ENCODE measurements at places on chromosomes 7 and 10. TPM values are rescaled to one million over a fixed set of nuclear protein-coding genes. Genes with fewer than 3 reads are reported as not detected.

C10orf95 gene
- 0.21 TPM for total RNA-seq

SLC18A3 gene
- total RNA-seq: not detected

ZWINT gene
- 85.8 TPM for total RNA-seq

ACHE gene
- total RNA-seq: 10.4 TPM

STMP1 gene
- 29.5 TPM for total RNA-seq

INA gene
- total RNA-seq: 0.08 TPM

C10orf62 gene
- not detected for total RNA-seq

PDE6C gene
- total RNA-seq: not detected

SPDYE18 gene
- total RNA-seq: not detected

BZW2 gene
- 80.9 TPM for total RNA-seq

PRPF18 gene
- total RNA-seq: 12.0 TPM

LRRC17 gene
- 0.39 TPM for total RNA-seq

THAP5 gene
- total RNA-seq: 24.6 TPM

GLI3 gene
- 3.7 TPM for total RNA-seq

RPEL1 gene
- 0.10 TPM for total RNA-seq

CRHR2 gene
- not detected for total RNA-seq

TYW1B gene
- total RNA-seq: 2.3 TPM

ZNF655 gene
- 54.9 TPM for total RNA-seq

UTF1 gene
- total RNA-seq: not detected
